Inflammatory macrophage treated with lipopolysaccharide for 4 hours (primary cell): ENCODE measurements at places on chromosomes 7 and 10.

DNA sequence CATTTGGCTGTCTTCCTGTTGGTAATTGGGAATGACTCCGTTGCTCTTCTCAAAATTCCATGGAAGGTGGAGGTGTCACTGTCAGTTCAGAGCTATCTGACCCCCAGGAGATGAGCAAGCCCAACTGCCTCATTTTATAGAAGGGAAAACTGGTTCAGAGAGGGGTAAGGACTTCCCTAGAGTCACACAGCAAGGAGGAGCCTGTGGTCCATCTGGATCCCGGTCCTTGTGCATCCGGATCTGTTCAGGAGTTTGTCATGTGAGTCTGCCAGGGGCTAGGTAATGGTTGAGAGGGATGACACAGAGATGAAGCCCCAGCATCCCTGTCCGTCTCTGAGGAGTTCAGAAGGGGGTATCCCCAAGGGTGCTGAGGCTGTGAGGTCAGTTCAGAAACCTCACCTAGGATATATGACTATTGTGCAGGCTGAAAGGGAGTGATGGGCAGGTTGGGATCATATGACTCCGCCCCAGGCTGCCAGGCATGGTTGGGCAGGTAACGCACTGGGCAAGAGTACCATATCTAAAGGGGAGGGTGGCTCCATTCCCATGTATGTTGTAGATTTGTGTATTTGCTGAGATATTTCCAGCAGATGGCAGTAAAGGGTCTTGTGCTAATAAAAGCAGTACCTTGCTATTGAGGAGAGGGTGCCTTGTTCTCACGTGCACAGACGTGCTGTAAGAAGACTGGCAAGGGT lies 16.0 kb upstream of the SLC29A3 start:
- DNase-seq = peak; percentile 65

DNA sequence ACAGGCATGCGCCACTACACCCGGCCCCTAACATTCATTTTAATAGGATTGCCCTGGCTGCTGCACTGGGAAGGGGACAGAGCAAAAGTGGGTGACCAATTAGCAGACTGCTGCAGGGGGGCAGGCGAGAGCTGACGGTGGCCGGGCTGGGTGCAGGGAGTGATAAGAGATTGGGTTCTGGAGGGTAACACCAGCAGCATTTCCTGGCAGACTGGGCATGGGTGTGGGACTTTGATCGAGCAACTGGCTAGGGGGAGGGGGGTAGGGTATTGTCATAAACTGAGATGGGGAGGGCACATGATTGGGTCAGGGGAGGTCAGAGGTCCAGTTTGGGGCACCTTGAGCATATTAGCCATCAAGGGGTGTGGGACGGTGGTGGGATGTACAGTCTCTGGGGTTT lies 20.2 kb upstream of the AMZ1 start:
- DNase-seq = no peak

DNA sequence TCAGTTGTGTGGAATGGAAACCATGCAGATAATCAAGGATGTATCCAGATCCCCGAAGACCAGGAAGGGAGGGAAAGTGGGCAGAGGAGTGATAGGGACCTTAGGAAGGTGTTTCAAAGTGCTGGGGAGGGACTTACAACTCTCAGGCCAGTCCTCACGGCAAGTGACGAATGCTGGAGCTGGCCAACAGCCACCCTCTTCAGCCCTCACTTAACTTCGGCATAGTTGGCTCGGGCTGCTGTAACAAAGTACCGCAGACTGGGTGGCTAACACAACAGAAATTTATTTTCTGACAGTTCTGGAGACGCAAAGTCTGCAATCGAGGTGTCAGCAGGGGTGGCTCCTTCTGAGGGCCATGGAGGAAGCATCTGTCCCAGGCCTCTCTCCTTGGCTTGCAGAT lies 265.9 kb upstream of the YAE1 start:
- DNase-seq = no peak

DNA sequence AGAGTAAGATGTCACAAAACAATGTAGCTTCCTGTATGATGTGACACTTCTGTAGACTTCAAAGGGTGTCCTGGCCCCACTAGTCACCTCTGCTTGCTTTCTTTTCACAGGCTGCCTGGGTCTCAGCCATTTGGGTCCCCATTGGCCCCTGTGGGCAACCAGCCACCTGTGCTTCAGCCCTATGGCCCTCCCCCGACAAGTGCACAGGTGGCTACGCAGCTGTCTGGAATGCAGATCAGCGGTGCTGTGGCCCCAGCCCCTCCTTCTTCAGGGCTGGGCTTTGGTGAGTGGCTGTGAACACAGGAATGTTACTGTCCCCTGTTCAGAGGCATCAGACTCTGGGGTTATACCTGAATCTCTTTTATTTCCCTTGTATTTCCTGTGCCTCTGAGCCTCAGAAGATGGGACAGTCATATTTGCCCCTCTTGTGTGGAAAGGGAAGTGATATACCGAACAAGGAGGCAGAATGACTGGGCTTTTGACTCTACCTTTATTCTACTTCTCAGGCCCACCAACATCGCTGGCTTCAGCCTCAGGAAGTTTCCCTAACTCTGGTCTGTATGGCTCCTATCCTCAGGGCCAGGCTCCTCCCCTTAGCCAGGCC lies 15.4 kb downstream of the SEC24C start:
- DNase-seq = no peak

DNA sequence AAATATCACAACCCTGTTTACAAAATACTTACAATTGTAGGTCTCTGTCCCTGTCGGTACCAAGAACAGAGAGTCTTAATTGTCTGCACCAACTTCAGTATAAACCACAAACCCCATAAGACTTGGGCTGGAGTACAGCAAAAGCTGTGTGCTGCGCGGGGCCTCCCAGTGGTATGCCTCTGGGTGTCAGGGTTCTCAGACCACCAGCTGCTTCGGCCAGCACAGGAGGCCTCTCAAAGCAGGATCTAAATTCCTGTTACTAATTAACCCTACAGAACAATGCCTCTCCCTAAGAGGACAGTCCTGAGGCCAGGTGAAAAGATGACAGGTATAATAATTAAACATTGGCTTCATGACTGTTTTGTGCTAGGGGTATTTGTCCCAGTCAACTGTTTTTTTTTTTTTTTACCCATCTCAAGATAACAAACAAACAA lies 957 bp upstream of the SVIL start:
- no peak for DNase-seq

DNA sequence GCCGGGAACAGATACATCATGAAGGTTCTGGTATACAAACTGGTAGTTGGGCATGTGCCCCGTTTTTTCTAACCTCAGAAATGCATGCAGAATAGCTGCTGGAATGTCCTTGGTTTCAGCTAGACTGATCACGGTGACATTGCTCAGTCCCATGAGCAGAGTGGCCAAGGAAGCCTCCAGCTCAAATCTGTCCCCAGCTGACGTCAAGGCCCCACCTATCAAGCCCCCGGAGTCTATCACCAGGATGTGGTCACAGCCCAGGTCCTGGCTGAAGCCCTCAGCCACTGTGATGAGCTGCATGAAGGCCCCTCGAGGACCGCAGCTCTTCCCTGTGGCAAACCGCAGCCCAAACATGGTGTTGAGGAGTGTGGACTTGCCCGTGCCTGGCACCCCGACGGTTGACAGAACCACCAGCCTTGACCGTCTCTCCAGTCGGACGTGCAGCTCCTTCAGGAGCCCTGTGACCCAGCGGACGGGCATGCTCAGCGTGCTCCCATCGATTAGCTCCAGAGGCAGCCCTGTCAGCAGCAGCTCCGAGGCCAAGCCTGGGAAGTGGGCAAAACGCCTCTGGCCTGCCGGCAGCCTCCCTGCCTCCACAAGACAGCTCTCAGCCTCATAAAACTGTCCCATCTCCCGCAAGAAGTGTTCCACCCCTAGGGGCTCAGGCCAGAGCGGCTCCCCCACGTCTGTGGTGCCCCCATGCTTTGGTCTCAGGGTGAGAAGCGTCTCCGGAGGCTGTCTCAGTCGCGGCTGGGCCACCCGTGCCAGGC lies 7.8 kb upstream of the MRPS24 start:
- no peak for DNase-seq

- DNase-seq = no peak
These were observed 60.3 kb upstream of the FEZF1 start for GRCh38 chr7:122364761-122365280.

DNA sequence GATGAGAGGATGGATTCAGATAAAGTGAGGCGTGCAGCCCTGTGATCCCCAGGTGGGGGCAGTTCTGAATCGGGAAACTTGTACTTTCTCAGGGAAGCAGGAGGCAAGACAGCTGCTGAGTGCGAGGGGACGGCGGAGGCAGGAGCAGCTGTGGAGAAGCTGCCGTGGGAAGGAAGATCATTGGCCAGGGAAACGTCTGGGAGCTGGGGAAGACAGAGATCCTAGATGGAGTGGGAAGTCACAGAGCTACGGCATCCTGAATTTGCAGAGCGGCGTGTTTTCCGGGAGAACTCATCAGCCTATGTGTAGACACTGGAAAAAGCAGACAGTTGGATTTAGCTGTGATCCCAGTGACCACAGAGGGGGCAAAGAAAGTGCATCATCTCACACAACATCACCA lies 9.2 kb downstream of the PRKCQ start:
- DNase-seq = no peak

GRCh38 chr10:11563936-11564335 lies 47.5 kb downstream of the USP6NL start:
- DNase-seq = no peak

DNA sequence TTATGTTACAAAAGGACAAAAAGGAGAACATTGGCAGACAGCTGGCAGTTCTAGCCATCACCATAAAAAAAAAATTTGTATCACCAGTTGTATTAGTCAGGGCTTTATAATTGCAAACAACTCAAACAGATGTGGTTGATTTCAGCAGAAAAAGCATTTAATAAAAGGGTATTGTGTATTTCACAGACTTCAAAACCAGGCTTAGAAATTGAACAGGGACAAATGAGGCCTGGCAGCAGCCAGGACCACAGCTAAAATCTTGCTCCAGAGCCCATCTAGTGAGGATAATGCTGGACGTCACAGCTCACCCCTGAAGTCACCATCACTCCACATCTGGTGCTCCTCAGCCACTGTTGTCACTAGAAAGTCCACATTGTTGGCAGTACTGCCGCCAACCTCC lies 52.9 kb upstream of the CALD1 start:
- DNase-seq = no peak

GRCh38 chr7:130419658-130420057 lies 21.2 kb downstream of the CEP41 start:
- no peak for DNase-seq

DNA sequence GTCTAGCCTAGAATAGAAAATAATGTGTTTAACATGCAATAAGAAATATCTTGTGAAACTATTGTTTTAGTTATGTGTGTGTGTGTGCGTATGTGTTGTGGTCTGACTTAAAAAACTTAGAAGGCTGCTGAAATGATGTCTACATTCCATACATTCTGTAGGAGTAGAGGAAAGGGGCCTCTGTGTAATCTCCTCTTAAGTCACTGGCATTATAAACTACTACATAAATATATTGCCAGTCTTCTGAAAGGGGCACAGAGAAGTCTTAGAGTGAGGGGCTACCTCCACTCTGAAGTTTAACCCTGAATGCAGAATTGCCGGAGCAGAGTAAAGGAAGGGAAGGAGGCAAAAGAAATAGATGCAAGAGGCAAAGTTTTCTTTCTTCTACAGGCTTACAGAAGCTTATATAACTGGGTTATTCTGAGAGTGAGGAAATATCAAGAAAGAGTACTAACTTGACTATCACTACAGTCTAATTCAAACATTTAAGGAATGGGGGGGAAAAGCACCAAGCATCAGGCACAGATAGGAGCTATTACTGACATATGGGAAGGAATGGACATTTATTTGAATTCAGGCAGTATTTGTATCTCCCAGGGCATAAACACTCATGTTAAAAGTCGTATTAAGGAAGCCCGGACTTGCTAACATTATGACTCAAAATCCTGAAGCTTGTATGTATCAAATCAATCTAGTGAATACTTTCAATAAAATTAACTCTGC lies 75.7 kb downstream of the DNAJC1 start:
- DNase-seq = no peak

DNA sequence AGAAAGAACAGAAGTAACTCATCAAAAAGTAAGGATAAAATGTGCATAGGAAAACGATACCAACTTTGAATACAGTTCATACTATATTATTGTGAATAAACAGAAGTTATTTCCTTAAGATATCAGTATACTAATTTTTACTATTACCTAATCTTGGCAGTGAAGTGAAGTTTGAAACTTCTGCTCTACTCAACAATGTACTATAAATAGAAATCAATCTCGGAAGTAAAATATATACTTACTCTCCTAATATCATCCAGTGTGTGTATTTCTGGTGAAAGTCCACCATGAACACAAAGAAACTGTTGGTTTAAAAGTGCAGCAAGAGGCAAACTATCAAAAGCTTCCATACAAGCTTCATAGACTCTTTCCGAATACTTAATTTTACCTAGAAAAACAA lies 24.6 kb downstream of the PPP3CB start:
- DNase-seq = no peak

GRCh38 chr10:27242951-27243551 lies 2.5 kb upstream of the ACBD5 start:
- DNase-seq = peak; percentile 78

DNA sequence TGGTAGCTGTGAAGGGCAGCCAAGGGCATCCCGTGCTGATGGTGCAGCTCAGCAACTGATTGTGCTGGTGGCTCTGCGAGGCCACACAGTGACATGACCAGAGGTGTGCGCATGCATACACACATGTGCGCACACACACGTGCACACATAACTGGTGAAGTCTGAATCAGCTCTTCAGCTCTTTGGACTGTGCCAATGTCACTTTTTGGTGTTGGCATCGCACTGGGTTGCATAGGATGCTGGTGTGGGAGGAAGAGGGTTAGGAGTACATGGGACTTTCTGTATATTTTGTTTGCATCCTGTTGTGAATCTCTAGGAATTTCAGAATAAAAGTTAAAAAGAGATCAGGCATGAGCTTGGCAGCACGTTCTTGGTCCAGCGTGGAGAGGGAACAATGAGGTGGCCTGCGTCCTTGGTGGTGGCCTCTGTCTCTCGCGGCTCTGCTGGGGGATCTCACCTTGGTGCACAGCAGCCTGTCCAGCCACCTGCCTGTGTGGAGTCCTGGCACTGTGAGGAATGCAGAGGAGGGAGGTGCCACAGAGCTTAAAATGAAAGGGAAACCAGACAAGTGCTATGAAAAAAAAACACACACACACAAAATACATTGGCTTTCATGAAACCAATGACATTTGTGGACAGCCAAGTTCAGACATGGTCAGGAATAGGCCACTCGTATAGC lies 124.0 kb downstream of the TRRAP start:
- no peak for DNase-seq
